ENCODE measurements at places on chromosomes 3 and 15.

GRCh38 chr3:17967111-17967510 lies 224.7 kb upstream of the TBC1D5 start:
- DNase-seq = no peak

- no peak for DNase-seq
Measured at GRCh38 chr3:52454938-52455282, 494 bp upstream of the NISCH start.

GRCh38 chr3:170528726-170529125 lies 57.1 kb downstream of the SLC7A14 start:
- DNase-seq = no peak

GRCh38 chr3:16290007-16290826 lies 25.2 kb downstream of the OXNAD1 start:
- DNase-seq = peak; percentile 49

DNA sequence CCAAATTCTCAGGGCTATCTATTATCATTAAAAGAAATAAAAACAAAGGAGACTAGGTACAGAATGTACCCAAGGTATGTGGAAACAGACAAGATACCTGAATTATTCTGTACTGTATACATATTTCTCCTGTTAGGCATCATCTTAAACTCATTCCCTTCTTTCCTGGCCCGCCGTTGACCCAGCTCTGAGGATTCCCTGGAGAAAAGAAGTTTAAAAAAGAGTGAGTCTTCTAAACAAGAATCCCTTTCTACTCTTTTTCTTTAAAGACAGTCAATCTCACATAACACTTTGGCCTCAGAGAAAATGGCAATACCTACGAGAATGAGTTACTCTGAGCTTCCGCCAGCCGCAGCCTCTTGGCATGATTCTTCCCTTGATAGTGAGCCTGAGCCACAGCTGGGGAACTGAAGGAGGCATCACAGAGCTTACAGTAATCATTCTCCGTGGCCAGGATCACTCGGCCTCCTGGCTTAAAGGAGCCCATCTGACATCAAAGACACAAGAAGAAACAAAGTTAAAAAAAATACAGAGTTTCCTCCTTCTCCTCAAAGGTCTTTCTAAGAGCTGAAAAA lies 44.2 kb downstream of the ZMAT3 start:
- no peak for DNase-seq

DNA sequence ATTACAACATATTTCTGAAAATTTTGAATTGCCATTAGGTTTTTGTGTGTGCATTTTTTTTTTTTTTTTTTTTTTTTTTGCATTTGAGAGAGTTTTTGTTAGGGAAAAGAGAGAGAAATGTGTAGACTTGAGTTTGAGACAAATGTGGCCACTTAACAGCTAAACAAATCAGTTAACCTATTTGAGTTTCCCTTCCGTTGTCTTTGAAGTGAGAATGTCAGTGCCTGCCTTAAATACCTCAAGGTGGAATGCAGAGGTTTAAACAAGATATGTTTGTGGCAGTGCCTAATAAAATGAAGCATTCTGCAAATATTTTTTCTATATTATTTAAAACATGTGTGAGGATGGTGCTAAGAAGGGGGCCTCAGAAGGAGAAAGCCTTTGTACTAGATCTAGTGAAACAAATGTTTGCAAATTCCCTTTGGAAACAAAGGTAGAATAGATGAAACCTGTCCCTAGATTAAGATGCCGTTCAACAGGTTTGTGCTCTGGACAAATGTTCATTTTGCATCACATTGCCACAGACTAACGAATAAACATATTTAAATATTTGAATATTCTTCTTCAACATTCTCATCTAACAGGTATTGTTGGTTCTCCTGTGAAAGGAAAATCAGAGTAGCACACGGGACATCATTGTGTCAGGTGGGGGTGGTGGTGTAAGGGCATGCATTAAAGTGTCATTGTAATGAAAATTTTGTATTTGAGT lies 80.7 kb downstream of the SATB1 start:
- DNase-seq = no peak
